ENCODE measurements at places on chromosomes 1 and 21.

- no peak for DNase-seq
These were observed 883.4 kb upstream of the PRMT6 start for GRCh38 chr1:106173101-106173500.

GRCh38 chr1:243291292-243291691 lies 35.5 kb downstream of the SDCCAG8 start:
- DNase-seq: no peak

GRCh38 chr1:46508757-46509156 lies 19.1 kb downstream of the DMBX1 start:
- DNase-seq: no peak

DNA sequence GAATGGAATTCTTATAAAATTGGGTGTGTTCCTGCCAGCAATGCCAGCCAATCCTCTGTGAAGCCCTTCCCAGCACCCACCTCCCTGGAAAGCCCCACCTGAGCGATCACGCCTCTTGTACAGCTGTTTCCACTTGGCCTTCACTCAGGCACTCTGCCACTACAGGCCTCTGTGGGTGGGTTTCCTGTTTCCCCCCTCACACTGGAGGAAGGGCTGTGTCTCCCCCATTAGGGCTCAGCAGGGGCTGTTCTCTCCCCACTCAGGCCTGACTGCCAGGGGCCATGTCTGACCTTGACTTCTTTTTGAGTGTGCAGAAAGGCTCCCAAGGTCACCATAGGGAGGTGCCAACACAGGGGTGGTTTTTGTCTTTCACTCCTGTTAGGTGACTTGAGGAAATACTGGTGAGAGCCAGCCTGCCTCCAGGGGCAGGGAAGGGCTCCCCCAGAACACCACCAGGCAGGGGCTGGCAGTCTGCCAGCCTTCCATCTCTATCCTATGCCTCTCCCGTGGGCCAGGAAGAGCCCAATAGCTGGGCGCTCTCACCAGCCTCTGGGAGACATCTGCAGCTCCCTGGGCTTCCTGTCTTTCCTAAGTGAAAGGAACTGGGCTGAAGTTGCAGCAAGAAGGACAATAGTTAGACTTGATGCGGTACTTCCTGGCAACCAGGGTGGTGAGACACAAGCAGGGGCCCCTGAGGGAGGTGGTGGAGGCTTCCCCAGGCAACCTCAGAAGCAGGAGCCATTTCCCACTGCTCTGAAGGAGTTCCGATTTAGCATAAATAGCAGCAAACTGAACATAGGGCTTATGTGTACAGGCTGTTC lies 49.1 kb downstream of the ELK4 start:
- DNase-seq: no peak

DNA sequence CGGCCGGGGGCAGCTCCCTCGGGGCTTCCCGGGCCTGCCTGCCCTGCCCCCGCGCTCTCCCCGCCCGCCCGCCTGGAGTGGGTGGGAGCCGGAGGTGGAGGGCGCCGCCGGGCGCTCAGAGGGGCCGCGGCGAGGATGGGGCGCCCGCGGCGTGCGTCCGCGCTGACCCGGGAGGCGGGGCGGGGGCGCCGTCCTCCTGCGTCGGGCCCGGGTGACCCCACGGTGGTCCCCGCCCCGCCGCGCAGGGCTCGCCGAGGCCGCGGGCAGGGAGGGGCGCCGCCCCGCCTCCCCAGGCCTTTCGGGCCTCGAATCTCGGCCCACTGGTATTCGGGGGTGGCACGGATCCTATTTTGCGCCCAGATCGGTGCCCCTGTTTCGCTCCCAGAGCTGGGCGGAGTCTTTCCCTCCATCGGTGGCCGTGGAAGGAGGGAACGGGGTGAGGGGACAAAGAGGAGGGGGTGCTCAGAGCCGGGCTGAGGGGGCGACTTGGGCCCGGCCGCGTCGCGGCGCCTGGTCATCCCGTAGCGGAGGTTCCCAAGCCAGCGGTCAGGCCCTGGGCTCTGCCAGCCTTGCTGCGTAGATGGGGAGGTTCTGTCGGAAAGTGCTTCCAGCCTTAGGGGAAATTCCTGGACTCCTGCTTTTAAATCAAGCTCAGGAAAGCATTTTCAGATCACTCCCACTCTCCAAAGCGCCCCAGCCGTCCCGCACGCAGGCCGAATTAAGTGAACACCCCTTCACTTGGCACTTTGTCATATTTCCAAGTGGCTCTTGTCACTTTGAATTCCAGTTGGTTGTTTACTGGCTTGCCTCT lies 545 bp downstream of the PATJ start:
- no peak for DNase-seq

GRCh38 chr1:221149555-221150075 lies 270.4 kb downstream of the HLX start:
- DNase-seq: no peak

- no peak for DNase-seq
These were observed 749 bp downstream of the PCBP3 start for GRCh38 chr21:45644041-45644906.

DNA sequence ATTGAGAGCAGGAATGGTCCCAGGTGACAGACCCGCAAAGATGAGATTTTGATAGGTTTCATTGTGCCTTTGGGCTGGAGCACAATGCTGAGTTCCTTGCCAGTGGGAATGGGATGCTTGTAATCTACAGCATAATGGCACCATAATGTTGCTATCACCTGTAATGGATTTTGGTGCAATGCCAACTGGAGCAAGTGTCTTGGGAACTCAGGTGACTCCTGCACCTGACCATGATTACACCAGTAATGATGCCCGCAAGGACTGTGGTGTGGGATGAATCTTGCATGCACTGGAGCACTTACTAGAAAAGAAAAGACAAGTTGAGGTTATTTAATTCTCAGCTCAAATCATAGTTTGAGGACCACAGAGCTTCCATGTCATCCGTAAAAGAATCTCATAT lies 96.7 kb downstream of the PTPRU start:
- no peak for DNase-seq

DNA sequence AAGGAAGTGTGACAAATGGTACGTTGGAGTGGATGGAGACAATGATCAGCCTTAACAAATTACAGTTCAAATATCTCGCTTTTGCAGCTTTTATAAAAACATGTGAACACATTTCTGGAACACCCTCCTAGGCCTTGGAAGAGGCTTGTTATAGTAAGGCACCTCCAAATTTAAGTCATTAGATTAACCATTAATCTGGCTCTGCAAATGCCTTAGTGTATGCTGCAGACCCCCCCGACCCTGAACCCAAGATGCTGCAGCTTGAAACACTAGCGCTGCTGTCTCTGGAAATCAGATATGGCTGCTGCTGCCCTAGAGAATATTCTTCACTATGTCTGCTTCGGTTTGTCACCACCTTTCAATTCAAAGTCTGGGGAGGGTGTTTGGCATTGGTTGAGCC lies 196.4 kb downstream of the MIS18A start:
- no peak for DNase-seq

DNA sequence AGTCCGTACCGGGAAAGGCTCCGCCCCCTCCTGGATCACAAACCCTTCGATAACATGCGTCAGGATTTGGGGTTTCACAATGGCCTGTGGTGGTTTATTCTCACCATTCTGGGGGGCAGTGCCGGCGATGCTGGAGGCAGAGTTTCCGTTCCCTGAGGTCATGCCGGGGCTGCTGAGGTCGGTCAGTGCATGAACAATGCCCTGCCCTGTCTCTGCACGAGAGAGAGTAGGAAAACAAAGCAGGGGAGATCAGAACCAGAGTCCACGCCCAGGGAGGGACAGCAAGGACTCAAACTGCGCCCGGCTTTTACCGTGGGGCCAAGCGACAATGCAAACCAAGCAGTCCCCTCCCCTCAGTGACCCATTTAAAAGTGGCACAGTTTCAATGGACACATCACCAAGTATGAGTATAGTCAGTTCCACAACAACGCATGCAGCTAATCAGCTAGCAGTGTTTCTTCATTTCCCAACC lies 13.2 kb upstream of the A3GALT2 start:
- no peak for DNase-seq

DNA sequence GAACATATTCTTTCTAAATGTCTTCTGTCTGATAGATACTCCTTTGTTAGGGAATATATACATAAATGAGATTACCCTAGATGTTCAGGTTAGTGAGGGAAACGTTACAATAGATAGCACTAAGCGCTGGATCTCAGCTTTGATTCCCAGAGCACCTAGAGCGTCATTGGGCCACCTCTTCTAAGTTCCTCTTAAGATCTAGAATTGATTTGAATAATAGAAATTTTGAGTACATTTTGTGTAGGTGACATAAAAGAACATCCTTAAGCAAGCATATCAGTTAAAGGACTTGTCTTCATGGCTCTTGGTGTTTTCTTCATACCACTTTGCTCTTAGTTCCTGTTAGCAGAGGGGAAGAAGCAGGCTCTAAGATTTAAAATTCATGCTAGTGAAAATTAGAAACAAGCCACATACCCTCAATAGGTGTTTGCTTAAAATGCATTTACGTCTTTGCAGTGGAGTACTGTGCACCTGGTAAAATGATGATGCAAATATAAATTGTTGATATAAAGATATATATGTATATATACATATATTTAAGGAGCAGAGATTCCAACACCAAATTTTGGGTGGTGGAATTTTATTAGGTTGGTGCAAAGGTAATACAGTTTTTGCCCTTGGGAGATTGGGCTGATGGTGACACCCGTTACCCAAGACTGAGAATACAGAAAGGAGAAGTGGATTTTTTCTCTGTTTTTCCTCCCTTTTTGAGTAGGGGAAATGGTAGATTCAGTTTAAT lies 47.1 kb downstream of the DYRK1A start:
- no peak for DNase-seq

DNA sequence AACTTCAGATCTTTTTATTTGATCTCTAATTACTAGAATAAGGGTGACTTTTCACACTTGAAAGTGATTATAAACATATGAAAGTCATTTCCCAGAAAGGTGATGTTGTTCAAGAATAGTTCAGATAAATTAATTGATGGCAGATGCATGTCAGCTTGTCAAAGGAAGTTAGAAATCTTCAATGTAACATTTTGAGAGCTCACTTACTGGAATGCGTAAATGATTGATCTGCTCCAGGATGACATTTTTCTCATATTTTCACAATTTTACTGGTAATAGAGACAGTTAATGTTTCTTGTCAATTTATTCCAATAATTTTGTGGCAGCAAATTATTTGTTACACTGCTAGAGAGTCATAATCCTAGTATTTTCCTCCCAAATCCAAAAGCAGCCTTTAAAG lies 424.2 kb downstream of the PLA2G4A start:
- DNase-seq: no peak

DNA sequence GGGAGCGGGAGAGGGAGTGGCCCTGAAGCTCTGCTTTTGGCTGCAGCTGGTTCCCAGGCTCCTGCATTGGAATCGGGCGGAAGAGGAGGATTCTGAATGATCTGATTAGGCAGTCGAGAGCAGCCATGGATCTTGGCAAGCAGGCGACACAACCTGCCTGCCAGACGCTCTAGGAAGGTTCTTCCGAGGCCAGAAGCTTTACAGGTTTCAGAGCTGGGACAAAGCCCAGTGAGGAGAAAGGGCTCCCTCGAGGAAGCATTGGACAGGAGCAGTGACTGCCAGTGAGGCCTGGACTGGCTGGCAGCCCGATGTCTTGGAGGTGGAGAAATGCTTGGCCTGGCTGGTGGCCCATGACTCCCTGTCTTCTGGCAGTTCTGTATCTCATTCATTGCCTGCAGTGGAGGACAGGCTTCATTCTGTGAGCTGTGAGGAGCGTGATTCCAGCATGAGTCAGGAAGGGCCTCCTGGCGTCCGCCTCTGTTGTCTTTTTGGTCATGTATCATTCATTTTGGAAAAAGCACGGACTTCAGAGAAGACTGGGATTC lies 132.7 kb upstream of the IPO9 start:
- DNase-seq: no peak

GRCh38 chr1:32622806-32623681 lies 27.3 kb downstream of the ZBTB8OS start:
- DNase-seq: no peak

DNA sequence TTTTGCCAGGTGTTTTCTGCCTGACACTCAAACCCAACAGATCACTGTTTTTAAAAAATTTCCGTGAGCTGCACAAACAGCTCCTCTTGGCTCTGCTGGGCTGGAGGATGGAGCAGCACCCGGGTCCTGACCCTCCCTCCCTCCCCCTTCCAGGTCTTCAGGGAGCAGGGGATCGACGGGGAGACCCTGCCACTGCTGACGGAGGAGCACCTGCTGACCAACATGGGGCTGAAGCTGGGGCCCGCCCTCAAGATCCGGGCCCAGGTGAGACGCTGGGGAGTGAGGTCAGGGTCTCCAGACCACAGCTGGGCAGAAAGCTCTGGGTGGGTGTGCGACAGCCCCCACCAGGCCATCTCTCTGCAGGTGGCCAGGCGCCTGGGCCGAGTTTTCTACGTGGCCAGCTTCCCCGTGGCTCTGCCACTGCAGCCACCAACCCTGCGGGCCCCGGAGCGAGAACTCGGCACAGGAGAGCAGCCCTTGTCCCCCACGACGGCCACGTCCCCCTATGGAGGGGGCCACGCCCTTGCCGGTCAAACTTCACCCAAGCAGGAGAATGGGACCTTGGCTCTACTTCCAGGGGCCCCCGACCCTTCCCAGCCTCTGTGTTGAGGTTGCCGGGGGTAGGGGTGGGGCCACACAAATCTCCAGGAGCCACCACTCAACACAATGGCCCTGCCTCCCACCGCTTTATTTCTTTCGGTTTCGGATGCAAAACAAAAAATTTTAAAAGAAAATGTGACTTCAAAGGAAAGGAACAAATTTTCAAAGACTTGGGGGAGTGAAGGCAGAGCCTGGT lies 15.3 kb downstream of the NOC2L start:
- no peak for DNase-seq

GRCh38 chr1:909861-910310 lies 13.8 kb upstream of the SAMD11 start:
- no peak for DNase-seq

- DNase-seq: no peak
These were observed 28.9 kb upstream of the NFASC start for GRCh38 chr1:204841798-204842197.

DNA sequence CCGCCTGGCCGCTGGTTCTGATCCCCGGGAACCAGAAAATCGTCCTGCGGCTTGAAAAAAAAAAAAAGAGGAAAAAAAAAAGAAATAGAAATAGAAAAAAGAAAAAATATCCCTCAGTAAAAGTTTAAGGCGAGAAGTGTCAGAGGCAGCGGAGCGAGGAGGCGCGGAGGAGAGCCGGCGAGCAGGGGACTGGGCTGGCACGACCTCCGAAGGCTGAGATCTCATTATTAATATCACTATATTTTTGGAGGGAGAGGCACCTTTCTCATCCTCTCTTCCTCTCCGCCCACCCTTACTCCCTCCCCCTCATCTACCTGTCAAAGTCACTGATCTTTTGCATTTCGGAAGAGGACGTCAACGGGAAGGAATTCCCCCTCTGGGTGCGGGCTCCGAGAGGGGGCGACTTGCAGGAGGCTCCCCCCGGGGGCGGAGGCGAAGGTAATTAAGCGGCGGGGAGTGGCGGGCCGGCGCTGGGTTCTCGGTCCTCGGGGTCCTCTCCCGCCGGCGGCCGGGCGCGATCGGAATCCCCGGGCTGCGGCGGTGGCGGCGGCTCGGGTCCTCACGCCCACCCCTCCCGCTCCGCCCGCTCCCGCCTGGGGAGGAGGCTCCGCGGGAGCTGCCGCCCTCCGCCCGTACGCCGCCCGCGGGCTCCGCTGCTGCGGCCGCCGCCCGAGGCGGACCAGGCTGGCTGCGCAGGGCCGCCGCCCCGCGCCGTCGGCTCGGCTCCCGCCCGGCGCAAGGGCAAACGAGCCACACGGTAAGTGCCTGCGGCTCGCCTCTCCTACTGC lies at the start of gene NTNG1:
TSS of gene NTNG1 (plus strand) at position 337 of the 788 bp plus-strand sequence.
- DNase-seq: no peak
